ENCODE measurements at places on chromosomes 13 and 19.

- peak; percentile 80 for DNase-seq
Measured at GRCh38 chr19:10431254-10431942, 11.1 kb downstream of the PDE4A start.

DNA sequence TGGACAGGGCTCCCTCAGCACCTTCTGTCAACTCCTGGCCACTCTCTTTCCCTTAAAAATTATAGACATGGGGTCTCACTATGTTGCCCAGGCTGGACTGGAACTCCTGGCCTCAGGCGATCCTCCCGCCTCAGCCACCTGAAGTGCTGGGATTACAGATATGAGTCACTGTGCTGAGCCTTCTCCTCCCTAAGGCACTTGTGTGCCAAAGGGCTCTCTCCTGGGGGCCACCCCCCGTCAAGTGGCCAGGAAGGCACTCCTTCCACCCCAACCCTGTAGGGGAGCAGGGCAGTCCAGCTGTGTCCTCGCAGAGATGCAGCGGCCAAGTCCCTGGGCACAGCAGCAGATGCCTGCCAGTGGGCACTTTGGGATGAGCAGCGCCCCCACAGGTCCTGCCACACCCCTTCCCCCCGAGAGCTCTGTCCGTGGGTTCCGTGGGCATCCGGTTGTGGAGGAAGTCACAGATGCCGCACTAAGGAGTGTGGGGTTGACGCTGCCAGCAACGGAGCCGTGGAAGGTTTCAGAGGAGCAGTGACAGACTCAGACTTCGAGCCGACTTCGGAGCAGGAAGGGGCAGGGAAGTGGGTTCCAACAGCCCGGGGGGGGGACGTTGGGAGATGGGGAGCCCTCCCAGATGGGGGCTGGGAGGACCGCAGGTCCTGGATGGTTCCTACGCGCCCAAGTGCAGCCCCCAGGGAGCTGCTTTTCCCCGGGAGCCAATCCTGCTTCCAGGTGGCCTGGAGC, 3.3 kb upstream of the UQCR11 start:
- peak; percentile 48 for DNase-seq

GRCh38 chr13:48184260-48184659, 48.7 kb upstream of the ITM2B start:
- DNase-seq, result no peak

DNA sequence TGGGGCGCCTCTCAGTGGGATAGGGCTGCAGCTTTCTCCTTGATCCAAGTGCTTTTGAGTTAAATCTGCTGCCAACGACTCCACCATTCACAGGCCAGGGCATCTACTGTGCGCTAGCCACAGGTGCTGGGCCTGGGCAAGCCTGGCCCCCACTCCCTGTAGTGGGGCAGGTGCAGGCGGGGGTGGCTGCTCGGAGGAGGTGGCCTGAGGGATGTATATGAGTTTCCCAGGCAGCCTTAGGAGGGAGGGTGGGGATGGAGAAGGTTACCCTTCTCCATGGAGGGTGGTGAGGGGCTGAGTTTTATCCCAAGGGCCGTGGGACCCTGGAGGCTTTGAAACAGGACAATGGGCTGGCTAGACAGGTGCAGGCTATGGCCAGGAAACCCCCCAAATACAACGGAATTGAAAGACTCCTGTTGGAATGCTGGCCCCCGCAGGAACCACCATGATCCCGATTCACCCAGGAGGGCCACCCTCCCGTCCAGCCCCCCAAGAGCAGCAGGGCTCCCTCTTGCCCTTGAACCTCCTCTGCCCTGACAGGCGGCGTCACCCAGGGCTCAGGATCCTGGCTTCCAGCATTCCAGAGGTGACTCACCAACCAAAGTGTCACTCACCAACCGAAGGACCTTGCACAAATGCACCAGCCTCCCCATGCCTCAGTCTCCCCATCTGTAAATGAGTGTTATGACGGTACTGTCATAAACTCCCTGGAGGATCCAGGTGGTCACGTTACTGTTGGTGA, 4.1 kb downstream of the PGLS start:
- no peak for DNase-seq

DNA sequence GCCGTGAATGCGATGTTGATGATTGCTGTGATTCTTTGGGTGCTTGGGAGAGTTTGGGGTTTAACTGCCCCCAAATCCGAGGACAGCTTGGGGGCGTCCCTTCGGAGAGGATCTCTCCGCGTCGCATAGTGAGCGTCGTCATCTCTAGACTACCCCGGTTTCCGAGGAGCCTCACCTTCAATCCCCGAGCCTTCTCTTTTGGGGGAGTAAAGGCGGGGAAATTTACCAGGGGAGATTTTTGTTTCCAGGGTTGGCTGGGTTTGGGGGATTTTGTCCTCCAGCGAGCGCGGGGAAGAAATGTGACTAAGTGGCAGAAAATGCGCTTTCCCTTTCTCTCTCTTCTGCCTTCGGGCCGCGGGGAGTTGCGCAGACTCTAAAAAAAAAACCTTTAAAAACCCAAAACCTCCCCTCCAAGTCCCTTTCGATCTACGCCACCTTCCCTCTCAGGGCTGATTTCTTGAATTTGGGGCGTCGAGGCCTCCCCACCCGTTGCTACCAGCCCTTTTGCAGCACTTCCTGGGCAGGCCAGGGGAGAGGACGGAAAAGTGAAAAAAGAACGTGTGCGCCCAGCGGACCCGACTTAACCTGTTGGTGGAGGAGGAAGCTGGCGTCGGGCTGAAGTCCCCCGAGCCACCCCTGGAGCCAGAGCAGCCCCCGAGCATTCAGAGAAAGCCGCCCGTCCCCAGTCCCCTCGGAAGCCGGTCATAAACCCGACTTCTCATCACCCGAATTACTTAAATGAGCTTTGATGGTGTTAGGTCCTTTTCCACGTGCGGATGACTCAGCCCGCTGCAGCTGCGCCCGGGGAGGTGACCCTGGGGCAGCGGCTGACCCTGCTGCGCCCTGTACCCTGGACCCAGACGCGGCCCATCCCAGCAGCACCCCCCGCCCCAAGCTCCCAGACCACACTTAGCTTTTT, 17.7 kb downstream of the NFIX start:
- DNase-seq, result peak; percentile 30

- no peak for DNase-seq
Measured at GRCh38 chr19:18894254-18895037, 1.5 kb downstream of the CERS1 start.

- no peak for DNase-seq
Measured at GRCh38 chr19:50392759-50393158, 8.6 kb downstream of the POLD1 start.

DNA sequence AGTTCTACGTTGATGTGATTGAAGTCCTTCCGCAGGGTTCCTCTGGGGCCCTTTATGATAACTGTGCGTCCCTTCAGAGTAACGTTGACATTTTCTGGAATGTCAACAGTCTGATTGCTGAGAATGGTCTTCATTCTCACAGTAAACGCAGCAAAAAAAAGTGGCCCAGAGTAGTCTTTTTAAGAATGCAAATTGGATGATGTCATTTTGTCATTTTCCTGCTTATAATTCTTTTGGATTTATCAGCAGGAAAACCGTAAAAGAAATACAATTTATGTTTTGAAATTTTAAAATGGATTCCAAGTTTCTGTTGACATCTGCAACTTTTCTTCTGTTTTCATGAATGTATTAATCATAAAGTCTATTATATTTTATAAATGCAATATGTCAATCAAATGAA, 14.8 kb downstream of the URI1 start:
- no peak for DNase-seq

GRCh38 chr19:18099623-18099995, 2.0 kb downstream of the MAST3 start:
- no peak for DNase-seq
